ACHN (cell line): ENCODE measurements at places on chromosomes 3 and 15.

- DNase-seq, result peak; percentile 73
Measured at GRCh38 chr3:128487813-128488635, 5.0 kb downstream of the GATA2 start.

DNA sequence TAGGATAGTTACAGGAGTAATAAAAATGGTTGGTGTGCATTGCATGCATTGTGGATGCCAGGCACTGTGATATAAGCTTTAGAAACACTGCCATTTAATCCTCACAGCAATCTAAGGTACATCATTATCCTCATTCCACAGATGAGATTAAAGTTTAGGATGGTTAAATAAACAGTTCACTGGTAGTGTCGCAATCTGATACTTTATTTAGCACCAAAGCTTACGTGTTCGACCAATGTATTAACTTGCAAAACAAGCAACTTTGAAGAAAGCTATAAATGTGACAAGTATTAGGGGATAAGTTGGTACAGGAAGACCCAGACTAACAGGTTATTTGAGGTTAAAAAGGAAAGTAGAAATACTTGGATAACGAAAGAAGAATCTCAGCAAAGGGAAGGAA, 150.5 kb upstream of the ZNF385D start:
- no peak for DNase-seq

GRCh38 chr3:149967086-149967685, 3.5 kb downstream of the PFN2 start:
- peak; percentile 58 for DNase-seq

DNA sequence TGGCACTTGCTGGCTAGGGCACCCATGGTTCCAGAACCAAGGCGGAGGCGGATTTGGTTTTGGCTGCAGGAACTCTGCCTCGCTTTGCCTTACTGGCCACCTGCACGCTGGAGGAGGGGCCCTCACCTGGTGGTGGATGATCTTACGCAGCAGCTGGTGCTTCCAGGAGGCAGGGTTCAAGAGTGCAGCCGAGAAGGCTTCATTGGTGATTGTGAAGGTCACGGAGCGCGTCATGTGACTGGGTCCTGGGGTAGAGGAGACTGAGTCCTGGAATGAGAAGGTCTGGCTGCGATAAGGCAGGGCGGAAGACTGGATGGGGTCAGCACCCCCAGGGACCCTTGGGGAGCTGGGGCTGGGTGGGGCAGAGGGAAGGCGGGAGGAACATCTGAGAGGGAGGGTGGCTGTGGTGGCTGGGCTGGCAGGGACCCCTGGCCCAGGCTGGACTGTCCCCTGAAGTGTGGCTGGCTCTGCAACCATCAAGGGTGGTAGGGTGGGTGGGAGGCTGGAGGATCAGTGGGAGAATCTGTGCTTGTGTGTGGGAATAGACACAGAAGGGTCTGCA, 25.8 kb upstream of the GOLGA6C start:
- DNase-seq, result no peak

- no peak for DNase-seq
Measured at GRCh38 chr3:71831599-71831998, 46.7 kb upstream of the PROK2 start.

DNA sequence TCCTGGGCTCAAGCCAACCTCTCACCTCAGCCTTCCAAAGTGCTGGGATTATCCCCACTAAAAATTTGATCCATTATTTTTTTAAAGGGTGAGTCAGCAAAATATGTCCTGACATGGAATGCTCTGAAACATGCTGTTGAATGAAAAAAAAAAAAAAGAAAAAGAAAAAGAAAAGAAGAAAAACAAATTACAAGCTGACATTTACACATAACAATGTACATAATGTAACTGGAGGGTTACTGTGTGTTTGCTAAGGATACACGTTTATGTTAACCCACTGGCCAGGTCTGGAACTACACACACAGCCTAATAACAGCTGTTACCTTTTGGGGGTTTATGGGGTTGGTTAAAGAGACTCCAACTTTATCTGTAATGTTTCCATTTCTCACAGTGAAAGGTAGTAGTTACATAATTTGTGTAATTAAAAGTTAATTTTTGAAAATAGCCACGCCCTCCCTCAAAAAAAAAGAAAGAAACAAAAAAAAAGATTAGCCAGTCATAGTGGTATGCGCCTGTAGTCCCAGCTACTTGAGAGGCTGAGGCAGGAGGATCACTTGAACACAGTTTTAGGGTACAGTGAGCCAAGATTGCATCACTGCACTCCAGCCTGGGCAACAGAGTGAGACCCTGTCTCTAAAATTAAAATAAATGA, 3.1 kb upstream of the MESP2 start:
- DNase-seq, result peak; percentile 8

GRCh38 chr3:116037954-116038911, 407.1 kb downstream of the LSAMP start:
- no peak for DNase-seq

- no peak for DNase-seq
Measured at GRCh38 chr3:25489858-25490593, 62.0 kb downstream of the RARB start.

DNA sequence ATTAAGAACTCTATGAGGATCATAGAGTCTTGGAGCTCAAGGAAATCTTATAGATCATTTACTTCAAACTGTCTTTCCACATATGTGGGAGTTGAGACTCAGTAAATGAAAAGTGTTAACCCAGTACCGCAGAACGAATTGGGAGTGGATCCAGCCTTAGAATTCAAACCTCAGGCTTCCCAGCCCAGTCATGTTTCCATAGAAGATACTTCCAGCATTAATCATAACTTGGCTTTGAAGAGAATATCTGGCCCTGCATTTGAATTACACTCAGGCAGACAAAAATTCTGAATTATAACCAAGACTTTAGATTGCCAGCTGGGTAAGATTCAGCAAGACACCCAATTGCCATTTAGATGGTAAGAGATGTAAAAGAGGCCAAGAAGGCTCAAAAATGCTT, 972.0 kb downstream of the TUSC7 start:
- no peak for DNase-seq

GRCh38 chr3:136752422-136753325, 496 bp upstream of the STAG1 start:
- peak; percentile 95 for DNase-seq

- no peak for DNase-seq
Measured at GRCh38 chr3:61960976-61961375, 399.6 kb downstream of the PTPRG start.

- DNase-seq, result no peak
Measured at GRCh38 chr3:53293867-53294266, 38.0 kb upstream of the TKT start.

DNA sequence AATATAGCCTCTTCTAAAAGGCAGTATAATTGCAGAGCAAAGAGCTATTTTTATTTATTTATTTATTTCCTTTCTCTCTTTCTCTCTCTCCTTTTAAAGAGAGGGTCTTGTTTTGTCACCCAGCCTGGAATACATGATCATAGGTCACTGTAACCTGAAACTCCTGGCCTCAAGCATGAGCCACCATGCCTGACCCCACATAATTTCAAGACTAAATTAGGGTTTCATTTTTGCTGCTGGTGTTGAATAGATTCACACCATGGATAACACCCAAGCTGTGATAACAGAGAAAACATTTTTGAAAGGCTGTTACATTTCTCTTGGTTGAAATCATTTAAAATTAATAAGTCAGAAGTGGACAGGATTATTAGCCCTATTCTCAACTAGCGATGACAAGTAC, 131.6 kb downstream of the LEKR1 start:
- no peak for DNase-seq

- DNase-seq, result no peak
Measured at GRCh38 chr3:22977650-22978289, 225.4 kb upstream of the UBE2E2 start.

- DNase-seq, result no peak
Measured at GRCh38 chr3:56001991-56002390, 466.3 kb downstream of the ERC2 start.

GRCh38 chr15:101004500-101004899, 85.3 kb downstream of the LRRK1 start:
- no peak for DNase-seq

DNA sequence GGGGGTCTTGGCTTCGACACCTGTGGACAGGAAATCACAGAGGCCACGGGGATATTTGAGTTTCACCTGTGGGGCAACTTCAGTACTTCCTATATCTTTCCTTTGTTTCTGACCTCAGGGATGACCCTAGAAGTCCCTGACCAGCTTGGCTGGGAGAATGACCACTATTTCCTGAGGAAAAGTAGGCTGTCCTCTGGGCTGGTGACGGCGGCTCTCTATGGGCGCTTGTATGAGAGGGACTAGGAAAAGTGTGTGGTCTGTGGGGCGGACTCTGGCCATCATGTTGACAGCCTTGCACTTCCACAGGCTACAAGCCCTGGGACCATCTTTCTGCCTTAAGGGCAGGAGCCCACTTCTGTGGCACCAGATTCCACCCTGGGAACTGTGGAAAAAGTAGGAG, 43.7 kb downstream of the BTD start:
- DNase-seq, result no peak

- DNase-seq, result no peak
Measured at GRCh38 chr3:105504440-105504951, 137.8 kb downstream of the ALCAM start.

DNA sequence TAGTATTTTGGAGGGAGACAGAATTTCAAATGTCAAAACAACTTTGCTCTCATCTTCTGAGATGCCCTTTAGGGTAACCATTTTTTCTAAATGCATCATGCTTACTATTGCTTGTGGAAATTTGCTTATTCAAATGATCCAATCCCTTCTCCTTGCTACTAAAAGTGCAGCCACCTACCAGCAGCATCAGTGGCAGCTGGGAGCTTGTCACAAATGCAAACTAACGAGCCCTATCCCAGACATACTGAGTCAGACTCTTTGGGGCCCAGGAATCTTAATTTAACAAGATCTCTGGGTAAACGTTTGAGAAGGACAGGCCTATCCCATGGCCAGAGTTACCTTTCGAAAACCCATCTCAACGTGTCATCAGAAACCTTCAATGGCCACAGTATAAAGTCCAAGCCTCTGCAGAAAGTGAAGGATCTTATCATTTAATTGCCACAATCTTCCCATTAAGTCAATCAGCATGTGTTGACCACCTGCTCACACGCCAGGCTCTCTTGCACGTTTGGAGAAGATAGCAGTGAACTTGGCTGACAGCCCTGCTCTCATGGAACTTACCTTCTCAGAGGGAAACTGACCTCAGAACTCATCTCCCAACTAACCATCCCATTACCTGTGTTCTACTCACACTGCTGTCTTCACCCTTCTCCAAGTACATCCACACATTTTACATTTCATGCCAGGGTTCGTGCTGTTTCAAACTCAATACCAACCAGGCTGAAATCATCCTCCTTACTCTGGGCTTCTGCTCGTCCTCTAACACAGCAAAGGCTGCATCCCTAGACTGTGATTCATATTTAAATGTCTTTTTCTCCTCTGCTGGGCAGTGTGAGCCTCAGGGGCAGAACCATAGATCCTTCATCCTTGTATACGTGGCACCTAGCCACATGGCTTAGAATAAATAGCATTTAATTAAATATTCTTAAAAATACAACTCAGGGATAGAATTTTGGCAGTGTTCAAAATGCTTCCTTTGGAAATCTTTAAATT, 24.8 kb upstream of the VGLL4 start:
- DNase-seq, result no peak

DNA sequence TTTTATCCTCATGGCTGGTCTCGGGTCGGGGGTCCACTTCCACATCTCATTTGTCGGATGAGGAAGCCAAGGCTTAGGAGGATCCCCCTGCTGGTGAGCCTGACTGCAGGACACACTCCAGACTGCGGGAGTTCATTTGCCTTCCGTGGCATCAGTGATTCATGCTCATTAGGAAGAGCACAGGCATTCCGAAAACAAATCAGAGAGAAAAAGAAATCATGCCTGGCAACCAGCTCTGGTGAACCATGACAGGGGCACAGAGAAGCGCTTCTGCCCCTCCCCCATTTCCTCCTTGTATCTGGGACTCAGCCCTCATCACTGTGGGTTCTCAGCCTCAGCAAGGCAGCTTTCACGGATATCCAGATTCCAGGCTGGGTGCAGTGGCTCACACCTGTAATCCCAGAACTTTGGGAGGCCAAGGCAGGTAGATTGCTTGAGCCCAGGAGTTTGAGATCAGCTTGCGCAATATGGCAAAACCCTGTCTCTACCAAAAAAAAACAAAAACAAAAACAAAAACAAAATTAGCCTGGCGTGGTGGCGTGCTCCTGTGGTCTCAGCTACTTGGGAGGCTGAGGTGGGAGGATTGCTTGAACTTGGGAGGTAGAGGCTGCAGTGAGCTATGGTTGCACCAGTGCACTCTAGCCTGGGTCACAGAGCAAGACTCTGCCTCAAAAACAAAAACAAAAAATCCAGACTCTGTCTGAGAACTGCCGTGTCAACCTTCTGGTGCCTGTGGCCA, 28.4 kb downstream of the IRAK2 start:
- peak; percentile 95 for DNase-seq

GRCh38 chr15:27956285-27956684, 142.8 kb downstream of the OCA2 start:
- DNase-seq, result no peak

DNA sequence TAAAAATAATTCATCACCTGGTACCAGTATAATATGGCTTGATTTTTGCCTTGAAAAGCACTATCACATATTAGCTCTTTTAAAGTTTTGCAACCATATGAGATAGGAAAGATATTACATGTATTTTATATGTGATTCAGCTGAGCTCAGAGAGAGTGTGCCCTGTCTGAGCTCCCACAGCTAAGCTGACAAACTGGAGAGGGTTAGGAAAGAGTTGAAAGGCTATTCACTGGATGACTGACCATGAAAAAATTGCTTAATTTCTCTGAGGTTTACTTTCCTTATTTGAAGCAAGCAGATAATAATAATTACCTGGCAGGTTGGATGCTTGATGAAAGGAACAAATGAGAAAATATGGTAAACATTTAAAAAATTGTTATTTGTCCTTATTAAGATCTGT, 97.4 kb upstream of the CCDC80 start:
- DNase-seq, result no peak

DNA sequence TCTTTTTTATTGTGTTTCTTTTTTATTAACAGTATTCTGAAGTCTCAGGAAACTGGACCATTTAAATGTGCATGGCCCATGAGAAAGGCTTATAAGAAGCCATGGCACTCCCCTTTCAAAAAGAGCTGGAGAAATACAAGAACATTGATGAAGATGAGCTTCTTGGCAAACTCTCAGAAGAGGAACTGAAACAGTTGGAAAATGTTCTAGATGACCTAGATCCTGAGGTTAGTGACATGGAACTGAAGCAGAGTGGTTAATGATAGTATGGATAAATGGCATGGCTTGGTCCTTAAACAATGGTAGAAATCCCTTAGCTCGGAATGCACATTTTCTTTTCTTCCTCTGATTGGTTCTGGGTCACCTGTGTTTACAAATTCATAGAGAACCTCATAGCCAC, 14.9 kb downstream of the TMOD2 start:
- no peak for DNase-seq

DNA sequence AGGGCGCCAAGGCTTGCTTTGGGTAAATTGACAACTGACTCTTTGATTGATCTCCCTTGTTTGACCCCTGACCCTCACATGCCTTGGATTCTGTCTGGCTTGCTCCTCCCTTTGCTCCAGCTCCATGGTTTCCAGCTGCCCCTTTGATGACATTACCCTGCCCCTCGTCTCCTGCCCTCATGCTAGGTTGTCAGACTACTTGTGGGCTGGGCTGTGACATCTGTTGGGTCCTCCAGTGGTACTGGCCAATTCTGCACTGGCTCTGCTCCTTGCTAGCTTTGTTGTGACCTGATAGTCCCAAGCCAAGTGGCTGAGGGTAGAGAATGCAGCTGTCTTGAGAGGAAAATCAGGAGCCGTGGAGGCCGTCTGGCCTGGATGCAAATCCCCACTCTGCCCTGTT, 6.2 kb downstream of the THSD4 start:
- DNase-seq, result no peak

- no peak for DNase-seq
Measured at GRCh38 chr3:55688154-55688553, 201.0 kb upstream of the WNT5A start.

- DNase-seq, result no peak
Measured at GRCh38 chr3:177679568-177680471, 482.5 kb upstream of the TBL1XR1 start.
